ENCODE measurements at places on chromosomes 1 and 21.

DNA sequence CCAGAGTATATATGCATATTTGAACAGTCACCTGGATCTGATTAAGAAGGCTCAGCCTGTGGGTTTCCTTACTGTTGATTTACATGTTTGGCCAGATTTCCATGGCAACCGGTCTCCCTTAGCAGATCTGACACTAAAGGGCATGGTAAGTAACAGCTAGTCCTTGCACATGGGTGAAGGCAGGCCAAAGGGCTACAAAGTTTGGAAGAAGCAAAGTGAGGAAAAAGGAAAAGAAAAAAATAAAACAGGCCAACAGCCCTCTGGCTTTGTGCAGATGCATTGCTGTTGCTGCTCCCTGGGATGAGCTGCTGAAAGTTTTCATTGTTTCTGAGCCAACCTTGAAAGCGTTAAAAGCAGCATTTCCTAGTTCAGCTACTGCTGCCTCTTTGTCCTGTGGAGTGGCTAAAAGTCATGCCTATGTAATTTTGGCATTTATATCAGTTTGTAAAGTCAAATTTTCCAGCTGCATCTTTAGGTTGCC, 176.5 kb upstream of the HOOK1 start:
- peak; percentile 76 for DNase-seq

DNA sequence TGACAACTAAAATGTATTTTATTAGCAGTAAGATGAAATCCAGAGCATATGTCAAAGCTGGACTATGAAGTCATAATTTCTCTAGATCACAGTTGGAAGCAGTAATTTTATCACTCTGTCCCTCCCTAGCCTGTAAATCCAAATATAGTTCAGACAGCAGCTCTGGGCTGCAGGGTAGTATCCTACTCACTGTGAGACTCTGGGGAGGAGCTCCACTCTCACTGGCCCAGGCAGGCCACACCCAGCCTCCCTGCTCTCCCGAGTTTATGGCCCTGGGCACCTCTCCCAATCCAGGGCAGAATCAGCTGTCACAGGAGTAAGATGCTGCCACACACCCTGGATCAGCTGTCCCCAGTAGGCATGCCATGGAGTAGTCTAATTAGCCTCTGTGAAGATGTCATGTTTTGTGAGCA, 131.1 kb downstream of the HLCS start:
- peak; percentile 79 for DNase-seq

- no peak for DNase-seq
Observed at GRCh38 chr21:39105836-39106235, 77.4 kb downstream of the PSMG1 start.

GRCh38 chr1:10389271-10389973, 9.4 kb upstream of the PGD start:
- no peak for DNase-seq

GRCh38 chr1:194548071-194548470, 1361.7 kb upstream of the B3GALT2 start:
- DNase-seq = no peak

- no peak for DNase-seq
Observed at GRCh38 chr1:113876176-113876575, 4.7 kb upstream of the PTPN22 start.

GRCh38 chr1:209304166-209304565, 279.3 kb upstream of the CAMK1G start:
- DNase-seq = no peak

- no peak for DNase-seq
Observed at GRCh38 chr1:86370601-86371022, 25.5 kb downstream of the ODF2L start.

GRCh38 chr1:17892851-17893250, 137.7 kb downstream of the ACTL8 start:
- DNase-seq = no peak

DNA sequence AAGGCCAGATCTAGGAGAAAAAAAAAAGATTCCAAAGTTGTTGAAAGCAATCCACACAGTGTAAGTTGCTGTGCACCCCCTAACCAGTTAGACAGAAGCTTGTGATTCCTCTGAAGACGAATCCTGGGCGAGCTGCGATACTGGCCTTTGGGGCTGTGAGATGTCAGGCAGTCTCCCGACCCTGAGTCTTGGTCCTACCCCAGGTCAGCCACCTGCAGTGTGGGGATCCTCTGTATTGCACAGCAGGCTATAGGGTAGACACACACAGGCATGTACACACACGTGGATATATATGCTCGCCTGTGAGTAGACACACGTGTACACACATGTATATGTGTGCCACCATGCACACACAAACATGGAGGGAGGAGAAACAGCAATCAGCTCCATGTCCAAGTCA, 12.9 kb downstream of the ACTRT2 start:
- DNase-seq = peak; percentile 4

DNA sequence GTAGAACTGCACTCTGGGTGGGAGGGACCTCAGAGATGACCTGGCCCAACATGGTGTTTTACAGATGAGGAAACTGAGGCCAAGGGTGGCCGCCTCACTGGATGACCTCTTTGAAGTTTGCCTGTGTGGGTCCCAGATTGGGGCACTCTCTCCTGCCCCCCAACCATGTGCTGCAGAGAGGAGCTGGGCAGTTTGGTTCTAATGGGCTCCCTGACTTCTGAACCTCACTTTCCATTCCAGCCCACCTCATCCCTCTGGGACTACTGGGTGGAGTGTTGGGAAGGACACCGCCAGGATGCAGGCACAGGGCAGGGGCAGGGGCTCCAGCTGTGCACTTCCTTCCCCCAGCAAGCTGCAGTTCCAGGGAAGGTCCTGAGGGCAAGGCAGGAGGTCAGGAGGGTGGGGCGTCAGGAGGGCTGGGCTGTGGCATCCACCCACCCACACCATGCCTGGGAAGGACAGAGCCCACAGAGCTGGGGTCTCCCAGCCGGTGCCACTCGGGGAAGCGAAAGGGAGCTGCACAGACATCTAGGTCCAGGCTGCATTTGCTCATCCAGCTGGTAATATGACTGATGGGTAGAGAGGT, 10.3 kb upstream of the EPS8L3 start:
- no peak for DNase-seq

- DNase-seq = no peak
Observed at GRCh38 chr1:171738911-171739310, 3.0 kb downstream of the VAMP4 start.

DNA sequence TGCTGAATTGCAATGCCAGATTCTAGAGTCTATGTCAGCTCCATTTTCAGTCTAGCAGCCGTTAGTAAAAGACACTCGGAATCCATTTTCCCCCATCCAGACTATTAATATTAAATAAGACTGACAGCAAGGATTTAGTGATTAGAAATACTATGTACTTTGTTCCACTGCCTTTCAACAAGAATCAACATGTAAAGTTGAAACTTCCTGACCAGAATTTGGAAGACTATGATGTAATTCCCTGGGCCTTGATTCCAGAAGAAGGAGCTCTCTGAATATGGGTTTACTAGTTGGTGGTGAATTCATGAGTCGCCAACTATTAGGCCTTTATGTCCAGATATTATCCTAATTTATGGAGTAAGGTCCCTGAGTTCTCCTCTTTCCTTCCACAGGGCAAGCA, 24.8 kb downstream of the KDM1A start:
- DNase-seq = no peak

- DNase-seq = peak; percentile 90
Observed at GRCh38 chr1:18814425-18814824, 45.0 kb downstream of the TAS1R2 start.

DNA sequence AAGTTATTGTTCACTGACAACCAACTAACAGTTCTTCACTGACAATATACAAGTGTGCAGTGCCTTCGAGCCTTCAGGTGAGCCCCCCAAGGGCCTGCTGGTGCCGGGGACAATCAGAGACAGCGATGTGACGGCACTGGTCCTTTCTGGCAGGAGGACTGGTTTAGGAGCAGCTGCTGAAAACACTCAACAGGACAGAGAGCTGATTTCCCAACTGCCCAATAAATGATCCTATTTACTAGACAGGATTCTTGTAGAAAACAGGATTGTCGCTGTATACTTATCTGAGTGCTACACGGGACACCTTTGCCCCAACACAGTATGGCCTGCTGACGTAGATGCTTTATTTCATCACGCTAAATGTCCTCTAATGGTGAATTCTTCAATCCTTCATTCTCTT, 65.4 kb downstream of the TP53BP2 start:
- DNase-seq = no peak

DNA sequence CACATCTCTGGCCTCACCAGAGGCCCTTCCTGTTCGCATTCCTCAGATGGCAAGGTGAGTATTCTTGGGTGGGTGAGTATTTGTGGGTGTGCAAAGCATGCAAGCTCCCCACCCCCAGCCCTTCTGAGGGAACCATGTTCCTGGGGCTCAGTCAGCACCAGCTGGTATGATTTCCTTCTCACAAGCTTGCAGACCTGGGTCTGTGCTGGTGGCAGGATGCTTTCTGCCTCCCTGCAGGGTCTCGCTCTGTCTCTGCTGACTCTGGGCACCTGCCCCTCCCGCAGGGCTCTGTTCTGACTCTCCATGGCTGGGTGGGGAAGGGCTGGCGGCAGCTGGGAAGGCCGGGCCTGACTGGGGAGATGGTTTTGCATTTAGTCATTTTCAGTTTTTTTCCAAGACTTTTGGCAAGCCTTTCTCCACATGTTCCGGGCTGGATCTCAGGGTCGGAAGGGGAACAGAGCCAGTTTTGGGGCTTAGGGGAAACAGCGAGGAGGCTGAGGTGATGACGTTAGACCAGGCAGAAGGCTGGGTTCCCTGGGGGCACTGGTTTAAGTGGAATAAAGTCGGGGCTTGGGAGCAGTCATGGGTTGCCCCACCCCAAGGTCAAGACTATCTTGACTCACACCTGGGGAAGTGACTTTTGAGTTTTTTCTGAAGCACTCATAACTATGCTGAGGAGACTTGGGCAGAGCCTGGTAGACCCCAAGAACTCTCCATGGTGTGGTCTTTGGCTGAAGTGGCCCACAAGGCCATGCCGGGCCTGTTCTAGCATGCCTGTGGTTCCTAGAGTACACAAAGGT, 6.2 kb downstream of the RASSF5 start:
- peak; percentile 92 for DNase-seq

- peak; percentile 57 for DNase-seq
Observed at GRCh38 chr1:67559222-67559700, 125.7 kb upstream of the GADD45A start.

GRCh38 chr21:30255679-30256078, 27.1 kb downstream of the KRTAP24-1 start:
- no peak for DNase-seq

GRCh38 chr1:22452481-22452957, 868 bp downstream of the ZBTB40 start:
- no peak for DNase-seq

DNA sequence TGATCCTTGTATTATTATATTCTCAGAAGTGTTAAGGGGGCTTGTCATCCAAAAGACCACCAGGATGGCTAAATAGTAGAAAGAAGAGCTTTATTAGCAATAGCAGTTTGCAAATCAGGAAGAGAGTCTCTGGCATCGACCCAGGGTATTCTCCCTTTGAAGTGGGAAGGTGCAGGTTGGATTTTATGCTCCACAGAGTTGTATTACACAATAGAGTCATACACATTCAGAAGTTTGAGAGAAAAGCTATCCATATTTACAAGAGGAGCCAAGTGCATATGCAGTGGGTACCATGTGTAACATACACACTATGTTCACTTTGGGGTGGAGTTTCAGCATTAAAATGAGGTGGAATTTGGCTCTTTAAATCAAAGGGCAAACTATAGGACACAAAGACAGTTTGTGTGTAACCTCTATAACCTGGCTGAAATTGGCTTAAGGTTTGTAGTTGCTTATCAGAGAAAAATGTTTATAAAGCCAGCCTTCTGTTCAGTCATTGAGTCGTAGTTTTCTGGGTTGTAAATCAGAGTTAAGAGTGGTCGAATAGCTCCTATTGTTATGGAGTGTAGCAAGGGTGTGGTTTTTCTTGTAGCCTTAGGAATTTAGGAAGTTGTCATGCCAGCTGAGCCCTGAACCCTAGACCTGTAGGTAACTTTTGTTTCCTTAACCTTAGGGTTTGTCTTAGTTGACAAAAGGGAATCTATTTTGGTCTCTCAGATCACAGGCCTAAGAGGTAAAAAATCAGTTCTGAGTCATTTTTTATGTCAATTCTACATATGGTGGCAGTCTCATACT, 125.3 kb downstream of the DNM3 start:
- DNase-seq = no peak

GRCh38 chr21:38992737-38993136, 187.0 kb downstream of the ETS2 start:
- DNase-seq = no peak

GRCh38 chr1:208044589-208045462, 133.9 kb upstream of the CD34 start:
- DNase-seq = no peak

GRCh38 chr1:247451388-247452010, 6.4 kb downstream of the OR2B11 start:
- DNase-seq = no peak

DNA sequence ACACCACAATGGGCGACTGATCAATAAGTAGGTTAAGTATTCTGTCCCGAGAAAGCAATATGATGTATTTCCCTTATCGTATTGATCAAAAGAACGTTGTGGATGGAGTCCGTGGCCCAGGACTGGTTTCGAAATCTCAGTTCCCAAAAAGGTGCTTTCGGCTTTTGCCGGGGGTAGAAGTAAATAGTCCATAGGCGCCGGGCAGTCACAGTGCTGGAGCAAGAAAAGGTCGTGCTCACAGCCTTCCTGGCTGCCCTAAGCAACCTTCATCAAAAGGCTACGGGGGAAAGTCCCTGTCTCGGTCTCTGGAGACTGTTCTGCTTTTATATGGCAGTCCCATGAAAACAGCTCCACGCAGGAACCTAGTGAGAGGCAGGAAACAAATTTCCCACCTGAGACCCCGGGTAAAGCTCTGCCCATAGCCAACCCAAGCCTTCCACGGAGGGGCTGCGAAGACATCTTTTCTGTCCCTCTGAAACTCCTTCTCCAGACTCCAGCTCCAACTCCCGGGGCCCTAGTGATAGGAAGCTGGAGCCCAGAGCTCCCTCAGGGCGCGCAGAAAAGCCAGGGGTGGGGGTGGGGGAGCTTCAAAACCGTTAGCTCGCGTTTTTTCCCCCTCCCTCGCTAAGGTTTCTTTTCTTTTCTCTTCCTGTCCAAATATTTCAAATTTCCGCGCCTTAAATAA, 7.0 kb downstream of the CDKN2C start:
- DNase-seq = no peak

DNA sequence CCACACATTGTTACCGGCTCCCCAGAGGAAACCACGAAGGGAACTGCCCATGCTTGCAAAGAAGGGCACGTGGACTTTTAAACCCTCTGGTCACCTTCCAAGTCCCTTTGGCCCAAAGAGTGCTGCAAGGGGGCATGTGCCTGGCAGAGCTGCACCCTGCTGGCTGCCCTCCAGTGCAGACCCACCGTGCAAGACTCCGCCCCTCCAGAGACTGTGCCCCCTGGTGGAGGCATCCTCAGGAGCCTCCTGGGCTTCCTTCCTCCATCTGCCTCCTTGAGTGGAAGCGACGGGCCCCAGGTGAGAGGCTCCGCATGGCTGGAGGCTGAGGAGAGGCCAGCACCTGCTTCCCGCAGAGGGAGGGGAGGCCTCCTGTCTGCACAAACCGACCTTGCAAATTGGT, 100.6 kb downstream of the CRYAA start:
- DNase-seq = no peak

- no peak for DNase-seq
Observed at GRCh38 chr1:218763538-218763937, 410.1 kb upstream of the LYPLAL1 start.
